ENCODE measurements at places on chromosomes 13 and 19.

DNA sequence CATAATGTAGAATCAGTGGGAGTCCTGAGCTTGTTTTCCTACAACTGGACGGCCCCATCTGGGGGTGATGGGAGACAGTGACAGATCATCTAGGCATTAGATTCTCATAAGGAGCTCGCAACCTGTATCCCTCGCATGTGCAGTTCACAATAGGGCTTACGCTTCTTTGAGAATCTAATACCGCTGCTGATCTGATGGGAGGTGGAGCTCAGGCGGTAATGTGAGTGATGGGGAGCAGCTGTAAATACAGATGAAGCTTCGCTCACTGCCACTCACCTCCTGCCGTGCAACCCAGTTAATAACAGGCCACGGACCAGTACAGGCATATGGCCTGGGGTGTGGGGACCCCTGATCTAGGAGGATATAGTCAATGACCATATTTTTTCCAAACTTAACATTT is 38.8 kb downstream of the RCBTB1 start:
- DNase-seq, result no peak

- DNase-seq, result no peak
These were observed 9.2 kb upstream of the ZSCAN22 start for GRCh38 chr19:58317476-58318072.

- DNase-seq, result no peak
These were observed 49.5 kb upstream of the PCDH17 start for GRCh38 chr13:57582032-57582431.

GRCh38 chr13:61600360-61601033 is 184.8 kb upstream of the PCDH20 start:
- no peak for DNase-seq

DNA sequence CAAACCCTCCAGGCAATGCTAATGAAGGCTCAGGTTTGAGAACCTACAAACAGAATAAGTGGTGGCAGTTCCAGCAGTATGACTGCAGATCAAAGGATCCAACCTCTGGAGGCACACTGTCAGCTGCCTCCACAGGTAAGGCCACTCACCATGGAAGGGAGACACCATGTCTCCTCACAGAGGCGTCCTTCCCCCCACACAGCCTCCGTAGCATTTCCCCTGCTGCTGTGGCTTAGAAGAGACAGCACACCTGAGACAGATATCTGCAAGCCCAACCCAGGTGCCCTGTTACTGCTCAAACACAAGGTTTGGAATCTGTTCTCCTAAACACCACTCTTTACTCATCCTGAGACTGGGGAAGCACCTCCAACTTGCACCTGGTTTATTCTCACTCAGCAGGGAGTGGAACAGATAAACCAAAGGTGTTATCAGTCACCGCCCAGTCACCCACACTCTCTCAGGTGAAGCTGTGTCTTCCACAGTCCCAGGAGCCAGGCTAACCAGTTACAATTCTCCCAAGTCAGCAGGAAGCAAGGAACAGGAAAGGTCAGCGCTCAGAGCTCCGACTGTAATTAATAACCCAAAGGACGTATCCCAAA is 311.2 kb downstream of the FOXO1 start:
- no peak for DNase-seq

Measured in NCI-H187 treated with DMSO at 0.1 percent for 48 hours (cell line).